ENCODE measurements at places on chromosomes 13 and 19. TPM values are rescaled to one million over a fixed set of nuclear protein-coding genes. Genes with fewer than 3 reads are reported as not detected.
A peak's percentile ranks its signal among the peaks of the same experiment; 100 is the strongest.

- peak overlapping the region; percentile 5 for H3K27ac ChIP-seq
- peak; percentile 59 for DNase-seq
- peaks cover 16% of the 10 kb centered on the region for H3K36me3 ChIP-seq
Measured at GRCh38 chr19:4393947-4394590, 6.3 kb downstream of the SH3GL1 start.

- no peak overlapping the region for H3K4me3 ChIP-seq
- H3K27ac ChIP-seq, result no peak overlapping the region
- no peaks in the 10 kb centered on the region for H3K36me3 ChIP-seq
Measured at GRCh38 chr19:53285087-53285486, 17.6 kb upstream of the VN1R4 start.

DNA sequence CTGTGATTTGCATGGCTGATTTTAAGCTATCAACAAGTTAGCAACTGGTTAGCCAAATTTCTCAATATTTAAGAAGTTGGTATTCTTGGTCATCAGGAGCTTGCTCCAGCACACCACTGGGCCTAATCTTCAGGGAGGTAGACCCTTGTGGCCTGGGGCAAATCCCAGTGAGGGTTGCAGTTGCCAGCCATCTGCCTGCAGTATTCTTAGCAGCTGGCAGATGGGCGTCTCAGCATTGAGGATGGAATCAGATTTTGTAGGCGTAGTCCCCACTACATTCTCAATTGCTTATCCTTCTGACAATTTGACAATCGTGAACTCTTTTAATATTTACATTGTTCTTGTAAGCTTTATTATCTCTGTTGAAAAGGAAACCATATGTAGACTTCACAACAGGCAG lies 1266.2 kb downstream of the SLITRK5 start:
- H3K4me3 ChIP-seq, result no peak overlapping the region
- no peaks in the 10 kb centered on the region for H3K27me3 ChIP-seq
- H3K27ac ChIP-seq, result no peak overlapping the region
- DNase-seq, result no peak
- no peaks in the 10 kb centered on the region for H3K36me3 ChIP-seq
- no peaks in the 10 kb centered on the region for H3K4me1 ChIP-seq

DNA sequence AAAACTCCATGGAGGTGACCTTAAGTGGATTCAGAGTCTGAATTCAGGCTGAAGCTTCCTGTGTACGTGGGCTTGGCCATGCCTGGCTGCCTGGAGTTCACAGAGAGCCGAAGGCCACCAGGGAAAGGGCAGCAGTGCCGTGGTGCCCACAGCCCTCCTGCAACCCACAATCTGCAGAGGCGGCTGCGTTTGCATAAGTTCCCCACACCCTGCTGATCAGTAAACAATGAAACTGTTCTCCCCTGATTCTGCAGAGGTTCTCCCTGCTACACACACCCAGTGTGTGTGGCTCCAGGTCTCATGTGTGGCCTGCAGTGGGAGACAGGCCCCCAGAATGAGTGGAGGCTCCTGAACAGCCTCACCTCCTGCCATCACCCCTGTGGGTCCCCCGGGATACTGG lies 126.9 kb upstream of the SLC7A1 start:
- no peak overlapping the region for H3K4me3 ChIP-seq
- no peaks in the 10 kb centered on the region for H3K27me3 ChIP-seq
- no peak overlapping the region for H3K27ac ChIP-seq

DNA sequence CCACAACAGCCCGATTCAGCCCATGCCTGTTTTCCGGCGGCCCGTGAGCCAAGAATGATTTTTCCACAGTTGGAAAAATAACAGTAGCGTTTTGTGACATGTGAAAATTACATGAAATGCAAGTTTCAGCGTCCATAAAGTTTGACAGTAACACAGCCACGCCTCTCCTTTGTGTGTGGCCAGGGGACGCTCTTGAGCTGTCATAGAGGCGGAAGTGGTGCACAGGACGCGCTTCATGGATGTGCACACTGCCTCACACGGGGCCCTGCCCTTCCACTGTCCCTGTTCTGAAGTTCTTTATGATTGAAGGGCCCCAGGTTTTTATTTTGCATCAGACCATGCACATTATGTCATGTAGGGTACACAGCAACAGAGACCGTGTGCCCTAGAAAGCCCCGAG lies 12.4 kb upstream of the ELAVL1 start:
- no peak overlapping the region for H3K4me3 ChIP-seq
- H3K4me1 ChIP-seq, result no peaks in the 10 kb centered on the region
- DNase-seq, result no peak
- H3K36me3 ChIP-seq, result no peaks in the 10 kb centered on the region
- H3K27ac ChIP-seq, result no peak overlapping the region
- H3K27me3 ChIP-seq, result no peaks in the 10 kb centered on the region

GRCh38 chr19:14119644-14120496 lies 2.3 kb upstream of the PRKACA start:
- peaks cover 5% of the 10 kb centered on the region for H3K36me3 ChIP-seq
- no peak overlapping the region for H3K4me3 ChIP-seq
- DNase-seq, result no peak
- no peaks in the 10 kb centered on the region for H3K27me3 ChIP-seq
- peaks cover 17% of the 10 kb centered on the region for H3K4me1 ChIP-seq
- peak overlapping the region; percentile 95 for H3K27ac ChIP-seq

Gene CYP2A7
- not detected for total RNA-seq

Gene BST2
- 71.3 TPM for total RNA-seq
